Nephron progenitor cell (in vitro differentiated cells): ENCODE measurements at places on chromosomes 12 and 14.
A peak's percentile ranks its signal among the peaks of the same experiment; 100 is the strongest.

DNA sequence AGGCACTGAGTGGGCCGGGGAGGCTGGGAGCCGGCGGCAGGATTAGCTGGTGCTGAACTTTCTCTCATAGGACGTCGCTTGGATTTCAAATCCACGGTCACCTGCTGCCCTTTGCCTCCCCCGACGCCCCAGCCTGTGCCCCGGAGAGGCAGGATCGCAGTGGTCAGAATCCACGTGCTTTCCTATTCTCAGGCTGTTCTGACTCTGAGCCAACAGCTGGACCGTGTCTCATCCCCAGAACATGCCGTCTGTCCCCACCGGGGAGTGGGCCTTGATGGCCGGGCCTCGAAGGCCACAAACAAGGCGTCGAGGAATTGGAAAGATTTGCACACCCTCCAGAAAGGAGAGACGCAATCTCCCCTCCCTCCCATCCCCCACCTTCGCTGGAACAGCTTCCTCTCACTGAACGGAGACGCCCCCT, 18.5 kb upstream of the MLXIP start:
- DNase-seq: no peak

- peak; percentile 26 for DNase-seq
These were observed 7.7 kb downstream of the FOS start for GRCh38 chr14:75286313-75286712.

- DNase-seq: peak; percentile 73
These were observed 282.1 kb downstream of the RPS29 start for GRCh38 chr14:49303946-49304516.

GRCh38 chr12:100058482-100059029, 73.8 kb upstream of the ANKS1B start:
- no peak for DNase-seq

DNA sequence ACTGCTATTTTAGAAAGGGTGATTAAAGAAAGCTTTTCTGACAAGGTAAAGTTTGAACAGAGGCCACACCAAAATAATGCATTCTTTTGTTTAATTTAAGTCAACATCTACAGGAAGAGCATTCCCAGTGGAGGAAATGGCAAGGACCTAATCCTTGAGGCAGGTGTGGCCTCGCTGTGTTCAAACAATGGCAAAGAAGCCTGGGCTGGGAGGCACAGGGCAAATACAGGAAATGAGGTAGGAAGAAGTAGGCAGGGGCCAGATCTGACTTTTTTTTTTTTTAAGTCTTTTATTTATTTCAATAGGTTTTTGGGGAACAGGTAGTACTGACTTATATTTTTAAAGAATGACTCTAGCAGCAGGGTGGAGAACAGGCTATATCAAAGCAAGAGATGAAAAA, 53.5 kb downstream of the ARMH4 start:
- no peak for DNase-seq

GRCh38 chr14:72902801-72903530, 9.1 kb upstream of the DPF3 start:
- DNase-seq: no peak

GRCh38 chr14:29144621-29145020, 378.0 kb downstream of the FOXG1 start:
- no peak for DNase-seq

DNA sequence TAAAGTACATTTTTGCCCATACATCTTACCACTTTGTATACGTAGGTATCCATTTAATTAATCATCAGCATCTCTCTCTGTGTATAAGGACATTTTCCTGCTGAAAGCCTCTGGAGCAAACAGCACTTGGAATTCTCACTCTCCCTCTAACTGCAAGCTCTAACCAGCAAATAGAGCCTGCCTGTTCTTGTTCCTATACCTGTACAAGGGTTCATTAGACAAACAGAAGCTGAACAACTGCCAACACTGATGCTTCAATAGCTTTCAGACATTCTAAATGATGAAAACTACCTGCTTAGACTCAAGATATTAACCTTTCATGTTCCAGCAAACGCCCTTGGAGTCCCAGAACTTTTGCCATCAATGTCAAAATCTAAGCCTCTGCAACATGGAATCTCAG, 98.0 kb downstream of the KCNH5 start:
- no peak for DNase-seq

GRCh38 chr14:61569812-61570548, 125.3 kb upstream of the HIF1A start:
- DNase-seq: no peak

GRCh38 chr12:27194644-27195043, 49.4 kb upstream of the STK38L start:
- DNase-seq: no peak

DNA sequence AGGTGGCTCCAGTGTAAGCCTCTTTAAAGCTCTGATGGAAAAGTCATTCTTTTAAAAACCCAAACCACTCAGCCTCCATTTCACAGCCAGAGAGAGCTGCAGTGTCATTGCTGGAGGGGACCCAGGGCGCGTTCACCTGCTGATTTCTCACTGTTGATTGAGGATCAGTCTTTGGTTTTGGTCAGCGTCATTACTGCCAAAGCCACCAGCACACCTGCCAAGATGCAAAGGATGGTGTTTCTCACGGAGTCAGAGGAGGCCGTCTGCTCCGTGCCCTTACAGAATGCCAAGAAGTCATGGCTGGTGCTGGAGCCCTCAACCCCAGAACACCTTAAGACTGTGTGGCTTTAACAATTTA, 32.8 kb upstream of the BATF start:
- no peak for DNase-seq

DNA sequence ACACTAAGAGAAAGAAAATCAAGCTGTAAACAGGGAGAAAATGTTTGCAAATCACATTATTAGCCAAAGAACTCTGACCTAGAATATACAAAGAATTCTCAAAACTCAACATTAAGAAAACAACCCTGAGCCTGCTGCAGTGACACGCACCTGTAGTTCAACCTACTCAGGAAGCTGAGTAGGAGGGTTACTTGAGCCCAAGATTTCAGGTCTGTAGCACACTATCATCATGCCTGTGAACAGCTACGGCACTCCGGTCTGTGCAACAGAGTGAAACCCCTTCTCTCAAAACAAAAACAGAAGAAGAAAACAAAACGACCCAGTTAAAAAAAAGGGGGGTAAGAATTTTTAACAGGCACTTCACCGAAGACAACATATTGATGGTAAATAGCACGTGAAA, 20.8 kb downstream of the SAV1 start:
- DNase-seq: no peak

- no peak for DNase-seq
These were observed 27.7 kb upstream of the BBS10 start for GRCh38 chr12:76375939-76376338.

DNA sequence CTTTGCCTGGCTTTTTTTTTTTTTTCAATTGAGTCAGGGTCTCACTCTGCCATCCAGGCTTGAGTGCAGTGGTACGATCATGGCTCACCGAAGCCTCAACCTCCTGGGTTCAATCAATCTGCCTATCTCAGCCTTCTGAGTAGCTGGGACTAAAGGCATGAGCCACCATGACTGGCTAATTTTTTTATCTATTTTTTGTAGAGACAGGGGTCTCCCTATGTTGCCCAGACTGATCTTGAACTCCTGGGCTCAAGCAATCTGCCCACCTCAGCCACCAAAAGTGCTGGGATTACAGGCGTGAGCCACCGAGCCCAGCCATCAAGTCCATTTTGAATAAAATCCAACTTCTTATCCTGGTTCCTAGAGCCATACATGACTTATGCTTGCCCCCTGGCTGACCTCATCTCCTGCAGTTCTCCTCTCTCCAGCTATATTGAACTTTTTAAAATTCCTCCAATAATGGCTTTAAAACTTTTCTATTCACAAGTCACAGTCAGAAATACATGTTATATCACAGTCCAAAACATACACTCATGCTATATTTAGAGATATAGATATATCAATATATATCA, 10.4 kb upstream of the RND1 start:
- no peak for DNase-seq

DNA sequence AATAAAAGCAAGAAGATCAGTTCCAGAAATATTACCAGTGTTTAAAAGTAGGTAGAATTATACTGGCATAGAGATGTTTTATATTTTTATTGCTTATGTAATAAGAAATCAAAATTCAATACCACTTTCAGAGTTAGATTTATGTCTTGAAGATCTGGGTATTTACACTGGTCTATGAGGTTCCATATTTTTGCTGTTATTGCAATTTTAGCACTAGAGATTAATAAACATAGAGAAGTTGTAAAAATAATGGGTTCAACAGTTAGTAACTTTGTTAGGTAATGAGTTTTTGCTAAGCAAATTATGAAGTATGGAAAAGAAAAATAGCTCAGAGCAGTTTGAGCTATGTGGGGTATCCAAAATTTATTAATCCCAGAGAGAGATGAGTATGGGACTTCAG, 188.1 kb downstream of the SYT10 start:
- no peak for DNase-seq

DNA sequence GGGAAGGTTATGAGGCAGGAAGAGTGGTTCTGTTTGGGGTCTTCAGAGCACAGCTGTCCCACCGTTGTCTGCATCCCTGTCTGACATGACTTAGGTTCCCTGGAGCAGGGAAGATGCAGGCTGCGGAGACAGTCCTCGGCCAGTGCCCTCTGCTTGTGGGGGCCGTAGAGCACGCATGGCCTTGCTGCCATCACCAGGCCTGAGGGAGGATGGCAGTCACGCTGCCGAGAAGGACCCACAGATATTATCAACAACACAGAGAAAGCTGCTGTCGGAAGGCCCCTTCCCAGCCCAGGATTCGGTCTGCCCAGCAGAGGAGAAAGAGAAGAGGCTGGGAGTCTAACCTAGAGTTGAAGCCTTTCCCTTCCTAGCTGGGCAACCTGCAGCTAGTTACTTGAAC, 35.0 kb downstream of the ERH start:
- DNase-seq: peak; percentile 51

DNA sequence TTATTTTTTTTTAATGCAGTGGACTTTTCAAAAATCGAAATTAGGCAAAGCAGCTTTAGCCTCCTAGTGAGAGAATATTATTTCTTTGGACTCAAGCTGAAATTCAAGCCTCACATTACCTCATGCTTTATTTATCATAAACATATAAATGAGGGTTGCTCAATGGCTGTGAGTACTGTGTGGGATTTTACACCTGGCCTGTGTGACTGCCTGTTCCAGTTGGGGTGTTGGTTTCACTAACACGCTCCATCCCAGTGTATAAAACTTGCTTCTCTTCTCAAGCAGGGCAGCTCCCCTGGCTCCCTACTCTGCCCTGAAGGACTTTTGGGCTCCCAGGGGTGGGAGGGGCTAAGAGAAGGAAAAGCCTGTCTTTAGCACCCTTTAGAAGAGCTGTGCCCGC, 15.0 kb downstream of the ANKLE2 start:
- DNase-seq: no peak

GRCh38 chr12:67509666-67510386, 138.7 kb upstream of the DYRK2 start:
- no peak for DNase-seq

- DNase-seq: no peak
These were observed 55.9 kb upstream of the SRRM4 start for GRCh38 chr12:118925407-118925806.

- no peak for DNase-seq
These were observed 7.7 kb downstream of the WSB2 start for GRCh38 chr12:118053071-118053985.

DNA sequence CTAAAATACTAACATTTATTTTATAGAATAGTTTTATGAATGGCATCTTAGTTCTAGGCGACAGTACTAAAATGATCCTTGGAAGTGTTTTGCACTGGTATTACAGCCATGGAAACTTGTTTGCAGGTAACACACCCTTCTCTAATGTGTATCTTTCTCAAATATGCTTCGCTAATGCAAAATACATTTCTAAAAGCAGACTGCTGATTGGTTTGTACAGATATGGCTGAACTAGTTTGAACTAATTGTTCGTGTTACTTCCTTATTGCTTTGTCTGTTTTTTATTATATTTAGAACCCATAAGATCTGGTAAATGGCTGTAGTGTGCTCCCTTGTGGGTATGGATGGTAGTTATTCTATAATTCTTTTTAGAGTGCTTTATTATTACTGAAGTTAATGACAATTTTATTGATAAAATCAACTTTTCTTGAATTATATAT, 53.0 kb downstream of the ATF7IP start:
- DNase-seq: no peak

- no peak for DNase-seq
These were observed 151.4 kb upstream of the IFNG-AS1 start for GRCh38 chr12:67837876-67838275.

DNA sequence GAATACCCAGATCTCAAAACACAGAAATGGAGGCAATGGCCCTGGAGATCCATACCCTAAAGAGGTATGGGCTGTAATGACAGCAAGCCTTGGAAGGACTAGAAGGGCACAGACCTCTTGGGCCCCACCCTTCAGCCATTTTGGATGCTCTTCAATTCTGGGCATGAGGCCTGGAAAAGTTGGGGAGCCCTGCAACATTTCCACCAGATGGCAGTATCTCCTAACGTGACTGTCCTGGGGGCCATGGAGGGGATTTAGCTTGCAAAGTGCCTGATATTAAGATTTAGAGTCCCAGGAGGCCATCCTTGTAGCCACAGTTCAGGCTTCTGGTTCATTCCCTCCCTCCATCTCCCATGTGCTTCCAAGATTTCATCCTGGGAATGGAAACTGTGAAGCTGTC, 30.2 kb downstream of the KCNA5 start:
- peak; percentile 28 for DNase-seq

GRCh38 chr12:3003357-3003992, 44.3 kb downstream of the TEAD4 start:
- DNase-seq: no peak

DNA sequence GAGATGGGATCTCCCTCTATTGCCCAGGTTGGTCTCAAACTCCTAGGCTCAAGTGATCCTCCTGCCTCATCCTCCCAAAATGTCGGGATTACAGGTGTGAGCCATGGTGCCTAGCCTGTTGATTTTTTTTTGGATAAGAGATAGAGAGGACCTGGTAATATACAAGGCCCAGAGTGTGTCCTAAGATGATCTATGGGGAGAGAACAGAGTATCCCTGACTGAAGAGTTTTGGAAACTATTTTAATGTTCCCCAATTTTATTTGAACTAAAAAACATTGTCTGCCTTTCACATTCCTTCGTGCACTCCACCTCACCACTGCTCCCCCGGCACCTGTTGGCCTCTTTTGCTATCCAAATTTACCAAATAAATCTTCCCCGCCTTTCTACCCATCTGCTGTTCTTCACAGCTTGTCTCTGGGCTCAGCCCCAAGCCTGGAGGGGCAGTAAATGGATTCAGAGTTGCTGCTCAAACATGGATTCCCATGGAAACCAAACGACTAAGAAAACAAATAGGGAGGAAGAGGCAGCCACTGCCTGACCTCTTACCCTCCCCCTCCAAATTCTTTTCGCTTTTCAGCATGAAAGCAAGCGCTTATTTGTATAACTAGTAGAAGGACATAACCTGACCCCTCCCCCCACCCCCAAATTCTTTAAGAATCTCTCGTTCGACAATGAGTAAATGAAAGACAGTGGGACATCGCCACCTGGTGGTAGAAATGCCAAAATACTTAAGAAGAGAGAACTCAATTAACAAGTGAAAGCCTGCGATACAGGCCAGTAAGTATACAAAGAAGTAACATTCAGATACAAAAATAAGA, 22.6 kb downstream of the OR10G3 start:
- peak; percentile 83 for DNase-seq

DNA sequence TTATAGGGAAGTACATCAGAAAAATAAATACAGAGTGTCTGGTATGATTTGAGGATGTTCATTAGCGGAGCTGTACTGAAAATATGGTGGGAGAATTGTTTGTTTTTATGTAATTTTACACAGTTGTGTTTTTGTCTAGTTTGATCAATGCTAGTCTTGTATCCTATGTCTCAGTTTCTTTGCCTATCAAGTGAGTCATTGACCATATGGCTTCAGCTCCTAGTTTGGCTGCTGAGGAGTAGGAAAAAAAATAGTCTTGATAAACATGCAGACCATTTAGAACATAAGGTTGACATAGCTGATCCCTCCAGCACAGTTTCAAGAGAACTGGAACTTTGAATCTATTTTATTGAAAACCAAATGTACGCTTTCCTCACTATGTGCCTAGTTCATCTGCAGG, 1292.1 kb upstream of the FLRT2 start:
- DNase-seq: no peak
